ENCODE measurements at places on chromosomes 4 and X. TPM values are rescaled to one million over a fixed set of nuclear protein-coding genes. Genes with fewer than 3 reads are reported as not detected.

DNA sequence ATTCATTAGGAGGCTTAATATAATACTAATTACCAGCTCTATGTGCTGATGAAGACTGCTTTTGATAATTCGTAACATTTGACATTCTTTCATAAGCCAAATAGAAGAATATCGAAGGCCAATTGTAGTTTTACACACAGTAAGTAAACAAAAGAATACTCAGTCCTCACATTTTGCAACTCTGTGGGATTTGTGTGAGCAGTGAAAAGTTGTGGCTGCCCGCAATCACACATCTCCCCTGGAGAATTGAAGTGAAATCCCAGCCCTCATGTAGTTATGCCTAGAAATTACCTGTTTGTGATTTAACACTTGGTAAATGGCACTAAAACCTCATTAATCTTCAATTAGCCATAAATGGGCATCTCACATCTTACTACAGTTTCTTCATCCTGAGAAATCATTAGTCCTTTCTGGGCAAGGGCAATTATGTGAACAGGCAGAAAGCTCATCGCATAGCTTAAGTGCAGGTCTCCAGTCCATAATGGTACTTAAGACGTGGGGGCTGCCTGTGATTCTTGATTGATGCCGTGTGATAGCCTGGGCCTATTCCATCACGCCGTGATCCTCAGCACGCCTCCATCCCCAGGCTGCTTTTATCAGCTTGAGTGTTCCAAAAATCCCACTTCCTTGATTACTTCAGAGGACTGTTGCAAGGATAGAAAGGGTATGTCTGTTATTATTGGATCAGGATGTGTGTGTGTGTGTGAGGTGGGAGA, 97.9 kb upstream of the METTL14 start:
- DNase-seq: no peak

DNA sequence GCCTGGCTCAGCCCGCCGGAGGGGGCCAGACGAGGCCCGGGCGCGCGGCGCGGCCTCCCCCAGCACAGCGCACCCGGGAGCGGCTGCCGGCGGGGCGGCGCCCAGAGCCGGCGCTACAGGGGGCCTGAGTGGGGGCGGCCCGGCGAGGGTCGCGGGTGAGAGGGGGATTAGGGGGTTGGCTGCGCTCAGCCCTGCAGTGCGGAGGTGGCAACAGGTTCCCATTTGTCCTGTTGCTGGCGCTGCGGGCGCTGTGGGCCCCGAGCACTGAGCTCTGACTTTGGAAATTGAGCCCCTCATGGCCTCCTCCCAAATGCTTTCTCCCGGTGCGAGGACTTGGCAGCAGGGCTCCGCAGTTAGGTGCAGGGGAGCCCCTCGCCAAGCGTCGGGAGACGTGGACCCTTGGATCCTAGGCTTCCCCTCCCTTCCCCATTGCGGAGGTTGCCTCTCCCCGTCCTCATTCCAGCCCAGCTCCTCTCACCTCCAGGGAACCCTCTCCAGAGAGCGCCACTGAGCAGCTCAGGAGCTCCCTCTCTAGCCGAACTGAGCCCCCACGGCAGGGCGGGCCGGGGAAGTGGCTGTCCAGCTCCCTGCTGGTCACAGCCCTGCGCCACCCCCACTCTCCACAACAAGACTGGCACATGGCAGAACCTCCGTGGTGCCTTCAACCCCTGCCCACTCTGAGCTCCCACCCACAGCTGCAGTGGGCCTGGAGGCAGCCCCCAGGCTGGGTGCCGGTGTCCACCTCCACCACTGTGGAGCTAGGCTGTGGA, 2.5 kb upstream of the DUSP9 start:
- no peak for DNase-seq

Gene HNRNPH2
- total RNA-seq: 43.6 TPM

- peak; percentile 40 for DNase-seq
These were observed 7.4 kb downstream of the CTBP1 start for GRCh38 chr4:1241466-1241935.

GRCh38 chr4:73181231-73181630, 77.4 kb downstream of the ANKRD17 start:
- no peak for DNase-seq

Gene TASL
- 1.1 TPM for total RNA-seq

GRCh38 chrX:70421618-70422017, 1.5 kb upstream of the GDPD2 start:
- no peak for DNase-seq

Gene TMEM164
- total RNA-seq: 95.4 TPM

Gene TCEAL1
- total RNA-seq: 19.3 TPM

Gene GAGE12D
- total RNA-seq: not detected
